ENCODE measurements at places on chromosomes 13 and 19. TPM values are rescaled to one million over a fixed set of nuclear protein-coding genes. Genes with fewer than 3 reads are reported as not detected.

Gene NCAN
- not detected for total RNA-seq

Gene PBX4
- total RNA-seq, result 2.6 TPM

Gene NHLRC3
- total RNA-seq, result 23.8 TPM

Gene CD37
- not detected for total RNA-seq

Gene IGFL3
- total RNA-seq, result not detected

Gene FPR3
- not detected for total RNA-seq

Gene ZNF723
- total RNA-seq, result not detected

Gene KBTBD7
- total RNA-seq, result 5.0 TPM

Gene LGALS4
- total RNA-seq, result not detected

All from renal cortical epithelial cell (primary cell).